CD4-positive, CD25-positive, alpha-beta regulatory T cell (primary cell): ENCODE measurements at places on chromosomes 7 and 10. TPM values are rescaled to one million over a fixed set of nuclear protein-coding genes. Genes with fewer than 3 reads are reported as not detected.
A peak's percentile ranks its signal among the peaks of the same experiment; 100 is the strongest.

DNA sequence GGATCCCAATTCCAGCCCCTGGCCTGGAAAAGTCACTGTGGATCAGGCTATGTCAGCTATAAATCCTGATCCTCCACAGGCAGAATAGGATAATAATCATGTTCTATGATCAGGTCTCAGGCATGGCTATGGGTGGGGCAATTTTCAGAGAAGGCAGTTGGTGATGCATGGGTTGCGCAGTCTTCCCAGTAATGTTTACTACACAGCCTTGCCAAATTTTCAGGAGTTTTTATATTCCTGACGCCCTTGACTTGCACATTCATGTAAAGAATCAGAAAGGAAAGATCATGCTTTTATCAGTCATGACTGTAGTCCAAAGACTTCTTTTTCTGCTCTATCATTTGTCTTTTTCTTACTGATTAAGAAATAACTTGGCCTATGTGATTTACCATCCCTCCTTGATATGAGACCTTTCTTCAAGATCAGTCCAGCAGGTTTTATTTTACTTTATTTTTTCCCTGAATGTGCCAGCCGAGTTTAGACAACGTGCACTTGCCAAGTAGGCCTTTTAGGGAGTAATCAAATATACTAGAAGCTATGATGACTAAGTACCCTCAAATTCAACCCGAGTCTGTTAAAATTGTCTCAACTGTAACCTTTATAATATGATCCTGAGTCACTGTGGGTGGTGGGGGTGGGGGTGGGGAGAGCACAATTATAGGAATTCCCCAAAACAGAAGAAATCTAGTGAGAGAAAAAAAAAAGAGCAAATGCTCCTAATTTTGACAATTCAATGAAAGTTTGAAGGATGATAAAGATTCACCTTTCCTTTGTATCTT lies 31.9 kb downstream of the ARL4A start:
- H3K4me3 ChIP-seq = no peak overlapping the region
- no peaks in the 10 kb centered on the region for H3K36me3 ChIP-seq
- peaks cover 8% of the 10 kb centered on the region for H3K4me1 ChIP-seq
- no peak overlapping the region for H3K27ac ChIP-seq
- no peak for DNase-seq

DNA sequence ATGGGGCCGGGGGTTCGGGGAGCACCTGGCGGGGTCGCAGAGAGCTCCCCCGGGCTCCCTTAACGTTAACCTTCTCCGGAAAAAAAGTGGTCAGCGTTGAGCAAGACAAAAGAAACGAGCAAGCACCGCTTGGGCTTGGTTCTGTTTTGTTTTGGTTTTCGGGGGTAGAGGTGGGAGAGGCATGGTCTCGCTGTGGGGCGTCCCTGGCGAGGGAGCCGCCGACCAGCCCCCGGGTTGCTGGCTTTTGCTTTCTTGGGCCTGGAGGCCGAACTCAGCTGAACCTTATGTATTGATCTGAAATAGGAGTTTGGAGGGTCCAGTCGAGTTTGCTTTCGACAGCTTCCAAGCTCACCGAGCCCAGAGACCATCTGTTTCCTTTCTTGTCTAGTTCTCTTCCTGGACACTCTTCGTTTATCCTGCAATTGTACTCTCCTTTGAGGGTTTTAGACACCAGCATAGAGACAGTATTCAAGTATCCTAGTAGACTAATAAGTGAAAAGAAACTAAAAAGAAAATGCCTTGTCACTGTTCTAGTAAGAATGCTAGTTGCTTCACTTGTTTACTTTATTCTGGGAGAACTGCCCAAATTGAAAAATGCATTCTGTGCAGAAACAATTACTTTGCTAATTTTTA lies 980 bp downstream of the FHIP2A start:
- H3K4me3 ChIP-seq = peak overlapping the region; percentile 99
- no peaks in the 10 kb centered on the region for H3K27me3 ChIP-seq
- no peaks in the 10 kb centered on the region for H3K36me3 ChIP-seq
- peak overlapping the region; percentile 71 for H3K27ac ChIP-seq
- peaks cover 48% of the 10 kb centered on the region for H3K4me1 ChIP-seq

- peaks cover 7% of the 10 kb centered on the region for H3K4me1 ChIP-seq
- no peak for DNase-seq
- H3K4me3 ChIP-seq = no peak overlapping the region
- H3K36me3 ChIP-seq = no peaks in the 10 kb centered on the region
- no peak overlapping the region for H3K27ac ChIP-seq
Observed at GRCh38 chr10:98450618-98451017, 3.9 kb upstream of the HPS1 start.

DNA sequence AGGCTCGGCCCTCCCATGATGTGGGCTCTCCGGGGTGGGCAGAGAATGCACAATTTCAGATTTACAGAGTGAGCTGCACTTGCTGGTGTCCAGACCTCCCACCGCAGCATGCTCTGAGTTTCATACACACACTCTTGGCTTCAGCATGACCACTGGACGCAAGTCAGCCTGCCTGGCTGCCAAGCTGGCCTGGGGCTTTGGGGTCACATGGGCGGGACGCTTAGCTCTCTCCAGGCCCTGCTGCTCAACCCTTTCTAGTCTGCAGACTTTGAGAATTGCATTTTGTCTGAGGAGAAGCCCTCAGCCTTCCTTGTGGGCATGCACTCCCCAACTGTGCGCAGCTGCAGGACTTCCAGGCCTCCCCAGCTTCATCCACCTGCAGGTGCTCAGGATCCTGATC lies 5.7 kb downstream of the CYP2E1 start:
- no peak for DNase-seq
- H3K27ac ChIP-seq = no peak overlapping the region
- H3K4me3 ChIP-seq = no peak overlapping the region
- H3K27me3 ChIP-seq = peaks cover 9% of the 10 kb centered on the region
- H3K36me3 ChIP-seq = no peaks in the 10 kb centered on the region
- H3K4me1 ChIP-seq = peaks cover 9% of the 10 kb centered on the region

DNA sequence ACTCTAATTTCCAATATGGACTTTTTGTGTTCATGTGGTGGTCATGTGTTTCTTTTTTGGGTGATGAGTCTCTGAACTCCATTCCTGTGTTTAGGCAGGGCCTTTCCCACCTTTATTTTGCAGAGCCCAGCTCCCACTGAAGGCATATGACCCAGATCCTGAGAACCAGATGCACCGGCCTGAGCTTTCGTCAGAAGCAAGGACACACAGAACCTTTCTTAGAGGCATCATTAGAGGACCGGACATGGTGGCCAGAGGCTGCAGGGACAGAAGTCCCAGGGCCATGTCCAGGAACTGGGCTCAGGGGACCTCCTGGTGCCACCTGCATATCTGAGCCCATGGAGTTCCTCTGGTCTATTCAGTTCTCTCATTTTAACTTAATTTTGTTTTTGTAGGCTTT lies 200.9 kb upstream of the ZNF32 start:
- H3K4me1 ChIP-seq = peaks cover 13% of the 10 kb centered on the region
- no peak overlapping the region for H3K4me3 ChIP-seq
- no peak for DNase-seq
- H3K27me3 ChIP-seq = no peaks in the 10 kb centered on the region
- H3K27ac ChIP-seq = no peak overlapping the region

Gene WEE2
- not detected for total RNA-seq
